ENCODE measurements at places on chromosomes 3 and 15.

GRCh38 chr3:73624017-73624820 lies 522 bp downstream of the PDZRN3 start:
- no peak for DNase-seq

DNA sequence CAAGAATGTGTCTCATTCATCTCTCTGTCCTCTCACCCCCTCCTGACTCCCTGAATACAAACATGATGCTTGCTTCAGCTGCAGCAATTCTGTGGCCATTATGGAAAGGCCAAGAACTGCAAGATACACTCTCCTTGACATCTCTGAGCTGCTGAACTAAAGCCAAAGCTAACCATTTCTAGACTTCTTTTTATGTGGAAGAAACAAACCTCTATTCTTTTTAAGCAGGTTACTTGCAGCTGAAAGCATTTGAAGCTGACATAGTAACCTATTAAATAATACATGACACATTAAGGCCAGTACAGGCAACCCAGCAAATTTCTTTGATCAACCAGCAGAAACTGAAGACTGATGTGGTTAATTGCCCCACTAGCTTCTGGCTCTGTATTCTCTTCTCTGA lies 17.5 kb downstream of the FHIT start:
- no peak for DNase-seq

GRCh38 chr3:122660297-122660974 lies 20.2 kb upstream of the PARP14 start:
- no peak for DNase-seq

- no peak for DNase-seq
Observed at GRCh38 chr3:143328451-143328850, 208.9 kb downstream of the CHST2 start.

- no peak for DNase-seq
Observed at GRCh38 chr3:116005404-116005803, 382.1 kb downstream of the GAP43 start.

GRCh38 chr3:126529585-126530170 lies 5.7 kb downstream of the CHST13 start:
- no peak for DNase-seq

DNA sequence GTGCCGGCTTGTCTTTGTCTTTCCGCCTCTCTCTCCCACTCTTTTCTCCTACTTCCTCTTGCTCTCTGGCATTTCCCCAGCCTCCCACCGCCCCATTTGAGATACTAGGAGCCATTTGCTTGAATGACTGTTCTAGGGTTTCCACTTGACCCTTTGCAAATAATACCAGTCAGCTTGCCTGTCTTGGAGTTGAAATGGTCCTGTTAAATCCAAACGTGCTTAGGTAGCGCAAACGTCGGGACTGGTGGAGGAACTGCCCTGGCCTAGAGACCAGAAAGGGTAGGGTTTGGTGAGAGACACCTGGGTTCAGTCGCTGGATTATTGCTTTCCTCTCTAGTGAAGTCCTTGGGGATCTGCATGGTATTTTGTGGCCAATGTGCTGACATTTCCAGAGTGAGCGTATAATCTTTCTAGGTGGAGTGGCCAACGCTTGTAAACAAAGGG lies 10.6 kb downstream of the ZIC1 start:
- DNase-seq: no peak

- no peak for DNase-seq
Observed at GRCh38 chr3:157231071-157231470, 71.1 kb upstream of the CCNL1 start.

DNA sequence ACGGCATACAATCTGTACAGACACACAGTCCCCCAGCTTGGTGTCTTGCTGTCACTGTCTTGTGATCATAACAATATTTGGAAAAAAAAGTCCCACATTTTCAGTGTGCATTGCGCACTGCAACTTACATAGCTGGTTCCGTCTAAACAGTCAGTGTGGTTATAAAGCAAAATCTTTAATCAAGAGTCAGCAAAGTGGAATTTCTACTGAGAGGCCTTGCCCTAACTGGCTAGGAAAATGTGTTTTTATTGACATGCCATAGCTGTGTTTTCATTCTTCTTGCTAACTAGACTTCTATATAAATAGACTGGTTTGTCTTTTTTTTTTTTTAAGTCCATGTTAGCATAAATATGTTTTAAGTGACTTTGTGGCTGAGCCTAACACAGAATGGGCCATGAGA lies 174.8 kb downstream of the POLR2M start:
- DNase-seq: no peak

GRCh38 chr3:8841472-8841871 lies 72.1 kb upstream of the OXTR start:
- no peak for DNase-seq

GRCh38 chr3:52730681-52731080 lies 24.8 kb downstream of the SPCS1 start:
- no peak for DNase-seq

All from stimulated activated effector memory CD8-positive, alpha-beta T cell treated with anti-CD3 and anti-CD28 coated beads, Interleukin-12 subunit alpha, Interleukin-12 subunit beta, amount 100 ng/mL, for 72 hours (primary cell).